Esophagus squamous epithelium (tissue), 5 donors: ENCODE measurements at places on chromosomes 1 and 21.

DNA sequence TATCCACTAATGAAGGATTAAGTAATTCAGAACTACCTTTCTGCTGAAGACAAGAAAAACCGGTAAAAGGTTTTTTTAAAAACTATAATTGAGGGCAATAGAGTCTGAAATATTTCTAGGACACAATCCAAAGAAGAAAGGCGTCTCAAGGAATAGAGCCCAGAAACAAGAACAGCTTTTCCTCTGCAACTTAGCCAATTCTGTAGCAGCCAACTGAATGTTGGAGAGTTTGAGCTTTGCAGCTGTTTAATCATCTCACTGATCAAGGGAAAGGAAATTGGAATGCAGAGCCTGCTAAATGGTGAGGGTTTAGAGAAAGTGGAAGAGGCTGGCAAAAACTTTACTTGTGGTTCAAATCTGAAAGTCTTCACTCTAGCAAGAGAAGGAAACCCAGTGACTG is 818.9 kb downstream of the KCNT2 start:
- no peak for DNase-seq

GRCh38 chr1:37811027-37811655 is 3.1 kb upstream of the YRDC start:
- no peak for DNase-seq

- no peak for DNase-seq
These were observed 481.0 kb downstream of the OMA1 start for GRCh38 chr1:58065520-58065919.

DNA sequence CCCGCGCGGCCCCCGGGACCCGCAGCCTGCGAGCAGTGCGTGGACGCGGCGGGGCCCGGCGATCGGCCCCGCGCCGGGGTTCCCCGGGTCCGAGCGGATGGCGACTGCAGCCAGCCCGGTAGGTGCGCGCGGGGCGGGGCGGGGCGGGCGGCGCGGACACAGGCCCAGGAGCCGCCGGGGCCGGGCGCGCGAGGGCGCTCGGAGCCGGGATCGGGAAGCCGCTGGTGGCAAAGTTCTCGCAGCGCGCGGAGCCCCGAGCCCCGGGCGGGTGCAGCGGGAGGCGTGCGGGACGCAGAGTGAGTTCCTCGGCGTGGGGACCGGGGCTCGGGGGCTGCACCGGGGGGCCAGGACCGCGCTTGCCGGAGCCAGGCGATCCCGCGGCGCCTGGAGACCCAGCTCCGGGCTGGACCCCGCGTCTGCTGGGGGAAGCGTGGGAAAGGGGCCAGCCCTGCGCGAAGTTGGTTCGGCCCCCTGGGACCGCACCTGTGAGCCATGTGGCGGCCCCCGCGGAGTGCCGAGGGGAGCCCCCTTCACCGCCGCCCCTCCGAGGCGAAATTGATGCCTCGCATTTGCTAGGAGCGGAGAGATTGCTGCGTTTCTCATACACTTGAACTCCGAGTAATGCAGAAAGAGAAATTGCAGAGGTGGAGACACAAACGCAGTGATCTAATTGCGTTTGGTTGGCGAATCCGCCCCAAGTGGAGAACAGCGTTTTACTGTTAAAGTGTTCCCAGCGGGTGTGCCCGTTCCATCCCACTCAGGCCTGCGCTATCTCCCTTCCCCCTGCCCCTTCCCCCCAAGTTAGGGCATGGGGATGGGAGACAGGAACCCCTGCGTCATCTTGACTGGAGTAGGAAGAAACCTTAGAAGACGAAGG is 228.9 kb upstream of the TMEM51 start:
- DNase-seq = no peak

DNA sequence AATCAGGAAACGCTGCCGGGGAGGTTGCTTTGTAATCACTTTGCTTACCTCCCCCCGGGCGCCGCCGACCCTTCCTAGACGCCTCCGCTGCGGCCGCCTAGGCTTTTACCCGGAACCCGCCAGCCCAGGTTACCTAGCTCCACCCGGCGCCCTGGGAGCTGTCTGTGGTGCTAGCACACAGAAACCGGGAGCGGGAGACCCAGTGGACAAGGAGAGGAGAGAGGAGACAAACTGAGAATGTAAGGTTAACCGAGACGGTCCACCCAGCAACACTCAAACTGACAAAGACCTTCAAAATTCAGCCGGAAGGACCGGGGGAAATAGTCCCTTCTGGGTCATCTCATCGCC is 9.8 kb downstream of the BARHL2 start:
- DNase-seq = no peak

- DNase-seq = no peak
These were observed 472.0 kb downstream of the SMYD3 start for GRCh38 chr1:246035060-246035541.

DNA sequence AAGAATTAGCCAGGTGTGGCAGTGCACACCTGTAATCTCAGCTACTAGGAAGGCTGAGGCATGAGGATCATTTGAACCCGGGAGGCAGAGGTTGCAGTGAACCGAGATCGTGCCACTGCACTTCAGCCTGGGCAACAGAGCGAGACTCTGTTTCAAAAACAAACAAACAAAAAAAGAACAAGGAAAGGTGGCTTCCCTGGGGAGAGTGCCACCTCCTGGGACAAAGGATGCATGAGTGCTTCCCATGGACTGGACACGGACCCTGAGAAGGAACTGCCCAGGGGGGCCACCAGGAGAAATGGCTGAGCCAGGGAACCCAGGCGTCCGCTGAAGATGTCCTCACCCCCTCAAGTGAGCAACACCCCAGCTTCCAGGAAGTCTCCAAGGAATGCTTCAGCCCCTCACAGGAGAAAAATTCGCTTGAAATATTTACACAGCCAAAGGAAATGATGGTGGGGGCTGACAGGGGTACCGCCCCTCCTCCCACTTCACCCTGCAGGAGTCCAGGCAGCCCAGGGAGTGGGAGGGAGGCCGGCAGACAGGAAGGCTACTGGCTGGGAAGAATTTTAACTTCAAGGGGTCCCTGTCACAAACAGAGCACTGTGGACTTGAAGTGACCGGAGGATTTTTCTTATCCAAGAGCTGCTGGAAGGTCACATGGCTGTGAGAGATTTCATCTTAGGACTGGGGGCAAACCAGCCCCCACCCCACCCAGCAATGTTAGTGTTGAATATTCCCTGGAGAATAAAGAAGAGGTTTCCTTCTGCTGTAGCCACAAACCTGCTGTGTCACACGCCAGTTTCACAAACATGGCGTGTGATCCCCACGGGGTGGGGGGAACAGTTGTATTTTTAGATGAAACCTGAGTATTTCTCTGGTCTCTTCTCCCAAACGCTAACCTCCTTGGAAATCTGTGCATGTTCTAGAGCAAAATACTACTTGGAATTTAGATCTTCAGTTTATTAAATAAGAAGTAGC is 90.8 kb upstream of the SLC25A33 start:
- DNase-seq = no peak

DNA sequence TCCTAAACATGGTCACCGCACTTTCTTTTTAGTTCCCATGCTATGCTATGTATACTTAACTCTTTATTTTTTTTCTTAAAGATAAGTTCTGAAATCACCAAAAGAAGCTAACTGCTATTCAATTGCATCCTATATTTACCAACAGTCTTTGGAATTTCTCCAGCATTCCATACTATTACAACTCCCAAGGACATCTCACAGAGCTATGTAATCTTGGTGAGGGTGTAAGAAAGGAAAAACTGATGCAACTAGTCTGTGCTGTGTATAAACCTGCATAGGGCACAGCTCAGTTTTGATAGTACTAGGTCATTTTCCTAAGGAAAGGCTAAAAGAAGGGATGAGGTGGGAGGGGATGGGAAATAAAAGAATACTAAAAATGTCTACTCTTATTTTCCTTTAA is 78.0 kb downstream of the PTPN14 start:
- no peak for DNase-seq

DNA sequence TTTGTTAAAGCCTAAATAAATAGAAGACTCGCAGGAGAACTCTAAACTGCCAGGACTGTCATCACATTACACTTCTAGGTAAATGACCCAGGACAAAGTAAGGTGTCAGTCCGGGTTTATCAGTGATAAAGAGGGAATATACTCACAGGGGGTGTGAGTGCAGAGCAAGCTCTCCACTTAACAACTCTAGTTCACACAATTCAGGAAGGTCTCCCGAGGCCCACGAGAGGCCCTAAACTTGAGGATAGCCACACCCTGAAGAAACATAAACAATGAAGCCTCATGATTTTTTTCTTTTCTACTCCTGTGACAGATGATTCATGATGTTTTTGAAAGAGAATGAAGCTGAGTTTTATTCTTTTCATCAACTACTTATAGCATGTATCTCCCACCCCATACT is 65.6 kb upstream of the EXO1 start:
- DNase-seq = no peak

DNA sequence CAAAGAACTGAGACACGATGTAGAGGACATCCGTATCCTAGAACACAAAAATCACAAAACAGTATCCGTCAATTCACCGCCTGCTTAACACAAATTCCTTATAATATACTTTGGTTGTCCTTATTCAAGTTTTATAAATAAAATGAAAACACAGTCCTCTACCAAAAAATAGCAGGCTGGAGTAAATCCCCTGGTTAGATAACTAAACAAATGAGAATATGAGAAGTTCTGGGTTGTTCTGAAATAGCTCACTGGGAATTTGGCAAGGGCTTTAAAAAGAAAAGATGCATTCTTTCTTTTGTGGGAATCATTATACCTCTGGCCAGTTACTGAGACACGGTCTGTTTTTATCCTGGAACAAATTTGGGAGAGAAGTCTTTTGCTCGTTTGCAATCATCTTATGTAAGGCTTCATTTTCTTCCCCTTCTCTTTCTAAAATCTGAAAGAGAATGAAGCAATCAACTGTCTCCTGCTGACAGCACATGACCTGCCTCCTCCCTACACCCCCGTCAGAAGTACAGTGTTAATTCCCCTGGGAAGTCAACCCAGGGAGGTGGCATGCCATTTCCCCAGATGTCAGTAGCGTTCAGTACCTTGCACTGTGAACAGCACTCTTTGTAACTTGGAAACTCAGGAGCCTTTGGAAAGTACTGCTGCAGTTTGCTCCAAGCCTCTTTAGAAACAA is 37.1 kb upstream of the RAP1GAP start:
- no peak for DNase-seq

- DNase-seq = no peak
These were observed 38.8 kb downstream of the RCAN1 start for GRCh38 chr21:34576041-34576511.

- DNase-seq = no peak
These were observed 2.9 kb downstream of the TATDN3 start for GRCh38 chr1:212794561-212795014.

DNA sequence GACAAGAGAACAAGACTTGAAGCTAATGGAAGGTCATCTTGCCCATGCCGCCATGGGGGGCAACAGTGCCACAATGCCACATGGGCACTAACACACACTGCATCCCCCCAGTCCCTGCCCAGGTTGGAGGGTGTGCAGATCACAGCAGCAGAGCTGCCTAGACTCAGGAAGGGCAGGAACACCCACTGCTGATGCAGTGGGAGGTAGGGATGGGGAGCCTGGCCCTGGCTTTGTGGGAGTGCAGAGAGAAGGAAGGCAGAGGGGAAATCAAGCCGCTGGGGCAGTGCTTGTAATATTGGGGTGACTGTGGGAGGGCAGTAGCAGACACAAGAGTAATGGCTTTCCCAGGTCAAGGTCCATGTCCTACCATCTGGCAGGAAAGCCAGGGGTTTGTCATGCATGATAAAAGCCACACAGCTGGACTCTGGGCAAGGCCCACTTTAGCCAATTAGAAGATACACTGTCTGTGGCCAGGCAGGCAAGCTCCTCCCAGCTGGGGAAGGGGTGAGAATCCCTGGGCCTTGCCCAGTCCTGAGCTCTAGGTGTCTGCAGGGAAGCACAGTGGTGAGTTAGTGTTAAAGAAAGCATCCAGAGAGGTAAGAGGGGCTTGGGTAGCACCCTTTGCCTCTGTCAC is 25.4 kb upstream of the MEF2D start:
- DNase-seq = no peak

GRCh38 chr1:203619091-203619780 is 7.4 kb upstream of the ATP2B4 start:
- DNase-seq = no peak

- no peak for DNase-seq
These were observed 220.5 kb downstream of the KCNT2 start for GRCh38 chr1:196387766-196388165.

DNA sequence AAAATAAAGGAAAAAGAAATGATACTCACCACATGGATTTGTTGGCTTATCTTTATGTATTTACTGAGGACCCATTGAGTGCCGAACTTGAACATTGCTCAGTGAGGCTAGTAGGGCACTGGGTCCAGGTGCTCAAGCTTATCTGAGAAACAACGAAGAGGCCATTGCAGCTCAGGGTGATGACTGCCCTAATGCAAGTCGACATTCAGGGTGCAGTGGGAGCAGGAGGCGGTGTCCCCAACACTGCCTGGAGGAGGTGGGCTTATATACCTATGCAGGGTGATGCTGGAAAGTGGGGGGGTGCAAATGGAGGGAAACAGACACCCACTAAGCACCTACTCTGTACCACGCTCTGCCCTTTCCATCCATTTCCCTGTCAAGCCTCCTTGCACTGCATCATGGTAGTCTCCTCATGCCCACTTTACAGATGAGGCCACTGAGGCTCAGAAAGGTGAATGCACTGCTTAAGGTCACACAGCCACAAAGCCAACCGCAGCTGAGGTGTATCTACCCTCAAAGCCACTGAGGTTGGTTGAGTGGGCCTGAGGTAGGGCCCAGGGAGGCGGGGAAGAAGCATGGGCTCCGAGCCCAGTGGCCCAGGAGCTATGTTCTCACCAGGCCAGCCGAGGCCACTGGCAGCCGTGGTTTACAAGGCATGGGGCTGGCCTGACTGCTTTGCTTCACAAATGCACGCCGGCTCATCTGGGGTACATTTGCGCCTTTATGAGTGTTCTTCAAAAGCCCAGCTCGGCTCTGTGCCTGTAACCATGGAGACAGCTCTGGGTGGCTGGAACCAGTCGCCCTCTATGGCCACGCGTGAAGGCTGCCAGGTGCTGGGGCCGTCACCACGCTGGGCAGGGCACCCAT is 103.8 kb downstream of the EPHB2 start:
- DNase-seq = no peak

- no peak for DNase-seq
These were observed 1.6 kb upstream of the CLIC4 start for GRCh38 chr1:24743404-24744211.

DNA sequence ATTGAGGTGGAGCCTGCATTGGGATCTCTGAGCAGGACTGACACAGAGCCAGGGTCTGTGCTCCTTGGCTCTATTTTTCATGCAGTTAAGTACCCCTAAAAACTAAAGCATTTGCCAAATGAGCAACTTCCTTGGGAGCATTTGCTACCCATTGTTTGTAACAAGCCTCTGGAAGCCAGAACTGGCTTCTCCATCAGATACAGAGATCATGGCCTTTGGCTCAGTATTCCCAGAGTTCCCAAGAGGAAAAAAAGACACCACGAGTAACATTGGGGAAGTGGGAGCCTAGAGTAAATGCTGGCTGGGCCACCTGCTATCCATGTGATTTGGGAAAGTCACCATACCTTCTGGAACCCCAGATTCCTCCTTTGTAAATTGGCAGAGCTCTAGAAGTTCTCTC is 44.8 kb downstream of the OPTC start:
- no peak for DNase-seq

GRCh38 chr1:113388621-113389358 is 1.5 kb upstream of the MAGI3 start:
- DNase-seq = no peak

GRCh38 chr1:229141689-229142377 is 129.1 kb upstream of the RAB4A start:
- DNase-seq = no peak

- DNase-seq = no peak
These were observed 15.5 kb downstream of the GABPB2 start for GRCh38 chr1:151085953-151086559.
